Right renal pelvis (tissue), 4 donors: ENCODE measurements at places on chromosomes 2 and 18.
A peak's percentile ranks its signal among the peaks of the same experiment; 100 is the strongest.

GRCh38 chr18:43278355-43278754 lies 1.1 kb upstream of the SYT4 start:
- DNase-seq: no peak

- DNase-seq: no peak
Measured at GRCh38 chr18:24914171-24914525, 437.8 kb downstream of the ZNF521 start.

GRCh38 chr2:35184471-35184870 lies 1171.1 kb upstream of the CRIM1 start:
- no peak for DNase-seq

- DNase-seq: peak; percentile 77
Measured at GRCh38 chr2:241702155-241703031, 554 bp downstream of the ING5 start.

DNA sequence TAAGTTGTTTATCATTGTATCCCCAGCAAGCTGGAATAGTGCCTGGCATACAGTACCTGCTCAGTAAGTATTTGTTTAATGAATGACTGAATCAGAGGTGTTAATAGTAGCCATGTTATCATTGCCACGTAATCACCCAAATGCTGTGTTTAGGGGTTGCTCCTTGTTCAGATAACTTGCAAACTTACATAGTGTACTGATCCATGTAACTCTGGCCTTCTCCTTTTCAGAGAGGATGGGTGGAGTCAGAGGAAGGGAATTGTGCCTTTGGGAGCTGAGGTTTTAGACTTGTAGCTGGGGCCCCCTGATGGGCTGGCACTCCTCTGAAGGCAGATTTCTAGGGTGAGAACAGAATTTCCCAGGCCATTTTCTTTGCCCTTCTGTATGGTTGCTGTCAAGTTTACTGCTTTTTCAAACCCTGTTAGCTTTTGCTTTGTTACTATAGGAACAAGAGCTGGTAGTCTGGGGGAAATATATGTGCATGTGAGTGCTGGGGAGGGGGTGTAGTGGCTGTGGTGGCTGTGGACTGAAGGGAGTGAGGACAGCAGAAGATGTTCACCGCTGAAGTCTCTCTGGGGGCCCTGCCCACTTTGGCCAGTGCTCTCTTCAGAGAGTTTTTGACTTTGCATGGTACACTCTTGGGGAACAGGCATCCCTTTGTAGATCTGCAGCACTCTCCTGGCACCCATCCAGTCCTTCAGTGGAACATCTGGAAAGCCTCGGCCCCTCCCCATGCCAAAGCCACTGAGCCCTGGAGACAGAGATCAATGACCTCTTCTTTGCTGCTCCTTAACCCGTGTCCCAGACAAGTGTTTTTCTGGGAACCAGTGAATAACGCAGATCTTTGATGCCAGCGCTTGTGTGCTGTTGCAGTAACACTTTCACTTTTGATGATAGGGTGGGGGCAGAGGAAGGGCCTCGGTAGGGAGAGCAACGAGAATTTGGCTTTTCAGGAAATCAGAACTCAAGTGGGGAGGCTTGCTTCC lies 209.0 kb downstream of the PRKCE start:
- DNase-seq: peak; percentile 37

- DNase-seq: no peak
Measured at GRCh38 chr18:25814841-25815458, 275.5 kb downstream of the SS18 start.

DNA sequence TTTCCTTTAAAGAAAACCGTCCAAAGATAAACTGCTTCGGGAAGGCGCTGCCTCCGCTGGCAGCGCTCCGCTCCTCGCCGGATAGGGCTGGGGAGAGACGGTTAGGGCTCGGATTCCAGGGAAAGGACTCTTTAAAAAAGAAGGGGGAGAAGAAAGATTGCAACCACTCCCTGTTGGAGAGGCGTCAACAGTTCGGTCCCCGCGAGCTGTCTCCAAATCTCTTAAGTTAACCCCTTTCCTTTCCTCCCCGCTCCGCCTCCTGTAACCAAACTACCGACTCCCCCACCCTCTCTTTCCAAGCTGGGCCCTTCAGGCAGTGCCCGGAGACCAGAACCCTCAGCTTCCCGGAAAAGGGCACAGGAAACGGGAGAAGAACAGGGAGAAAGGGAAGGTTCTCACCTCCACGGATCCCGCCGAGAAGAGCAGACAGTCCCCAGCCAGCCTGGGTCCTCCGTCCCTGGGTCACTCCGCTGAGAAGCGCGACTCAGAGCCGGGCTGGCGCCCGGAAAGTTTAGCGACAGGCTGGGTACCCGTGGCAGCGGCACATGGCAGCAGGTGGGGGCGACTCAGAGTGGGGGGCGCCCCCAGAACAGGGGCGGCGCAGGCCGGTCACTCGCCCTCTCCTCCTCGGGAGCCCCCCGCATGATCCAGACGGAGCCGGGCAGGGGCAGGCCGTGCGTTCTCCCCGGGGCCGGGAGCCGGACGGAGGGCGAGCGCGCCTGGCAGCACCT lies 675 bp downstream of the FZD5 start:
- DNase-seq: no peak
